Aorta (tissue), 5 donors: ENCODE measurements at places on chromosomes 5 and 9. TPM values are rescaled to one million over a fixed set of nuclear protein-coding genes. Genes with fewer than 3 reads are reported as not detected.

DNA sequence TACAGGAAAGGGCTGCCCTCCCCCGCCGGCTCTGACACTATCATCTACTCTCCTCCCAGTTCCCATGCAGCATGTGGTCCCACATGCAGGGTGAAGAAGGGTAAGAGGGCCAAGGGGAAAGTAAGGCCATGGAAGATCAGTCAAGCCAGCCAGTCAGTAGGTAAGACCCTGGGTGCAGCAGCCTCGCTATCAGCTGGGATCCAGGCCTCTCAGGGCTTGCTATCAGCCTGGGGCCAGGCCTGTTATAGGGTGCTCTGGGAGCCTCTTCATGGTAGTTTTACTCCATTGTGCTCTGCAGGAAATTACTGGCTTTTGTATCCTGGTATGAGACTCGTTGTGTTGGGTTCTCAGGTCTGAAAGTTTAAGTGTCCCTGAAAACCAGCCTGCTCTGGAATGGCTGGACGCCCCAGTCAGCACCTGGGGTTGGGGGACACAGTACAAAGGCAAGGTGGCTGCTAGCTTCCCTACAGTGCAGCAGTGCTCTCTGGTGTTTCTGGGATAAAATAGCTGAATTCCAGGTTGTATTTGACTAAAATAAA is 21.4 kb downstream of the SLC22A4 start:
- DNase-seq: no peak
- H3K4me1 ChIP-seq: no peaks in the 10 kb centered on the region
- no peak overlapping the region for H3K4me3 ChIP-seq
- no peaks in the 10 kb centered on the region for H3K27me3 ChIP-seq
- H3K27ac ChIP-seq: no peak overlapping the region

DNA sequence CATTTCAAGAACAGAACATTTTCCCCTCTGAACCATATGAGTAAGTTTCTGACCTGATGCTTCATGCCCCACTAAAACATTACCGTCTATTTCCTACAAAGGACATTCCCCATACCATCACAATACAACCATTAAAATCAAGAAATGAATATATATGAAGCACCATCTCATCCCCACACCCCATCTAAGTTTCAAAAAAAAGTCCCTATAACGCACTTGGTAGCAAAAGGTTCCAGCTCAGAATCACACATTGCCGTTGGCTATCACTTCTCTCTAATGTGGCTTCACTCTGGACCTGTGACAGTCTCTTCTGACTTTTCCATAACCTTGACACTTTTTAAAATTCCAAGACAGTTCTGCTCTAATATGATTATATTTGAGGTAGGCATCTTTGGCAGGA is 5.9 kb downstream of the EMB start:
- DNase-seq: no peak
- no peak overlapping the region for H3K27ac ChIP-seq
- H3K4me3 ChIP-seq: no peak overlapping the region
- no peaks in the 10 kb centered on the region for H3K27me3 ChIP-seq
- no peaks in the 10 kb centered on the region for H3K36me3 ChIP-seq

GRCh38 chr5:2989517-2989916 is 238.0 kb upstream of the IRX2 start:
- H3K4me3 ChIP-seq: no peak overlapping the region
- no peaks in the 10 kb centered on the region for H3K36me3 ChIP-seq
- DNase-seq: no peak
- H3K27me3 ChIP-seq: peaks cover 1% of the 10 kb centered on the region
- no peak overlapping the region for H3K27ac ChIP-seq

- no peak overlapping the region for H3K27ac ChIP-seq
- H3K27me3 ChIP-seq: no peaks in the 10 kb centered on the region
- H3K4me1 ChIP-seq: no peaks in the 10 kb centered on the region
- DNase-seq: no peak
- H3K4me3 ChIP-seq: no peak overlapping the region
Observed at GRCh38 chr9:98083566-98084183, 27.1 kb downstream of the NANS start.

GRCh38 chr5:152472083-152472482 is 67.0 kb upstream of the NMUR2 start:
- no peaks in the 10 kb centered on the region for H3K36me3 ChIP-seq
- DNase-seq: no peak
- H3K27me3 ChIP-seq: no peaks in the 10 kb centered on the region
- no peaks in the 10 kb centered on the region for H3K4me1 ChIP-seq
- H3K4me3 ChIP-seq: no peak overlapping the region

GRCh38 chr9:98774746-98775145 is 21.6 kb downstream of the ANKS6 start:
- H3K4me3 ChIP-seq: no peak overlapping the region
- DNase-seq: peak; percentile 69
- no peak overlapping the region for H3K27ac ChIP-seq
- peaks cover 3% of the 10 kb centered on the region for H3K36me3 ChIP-seq

DNA sequence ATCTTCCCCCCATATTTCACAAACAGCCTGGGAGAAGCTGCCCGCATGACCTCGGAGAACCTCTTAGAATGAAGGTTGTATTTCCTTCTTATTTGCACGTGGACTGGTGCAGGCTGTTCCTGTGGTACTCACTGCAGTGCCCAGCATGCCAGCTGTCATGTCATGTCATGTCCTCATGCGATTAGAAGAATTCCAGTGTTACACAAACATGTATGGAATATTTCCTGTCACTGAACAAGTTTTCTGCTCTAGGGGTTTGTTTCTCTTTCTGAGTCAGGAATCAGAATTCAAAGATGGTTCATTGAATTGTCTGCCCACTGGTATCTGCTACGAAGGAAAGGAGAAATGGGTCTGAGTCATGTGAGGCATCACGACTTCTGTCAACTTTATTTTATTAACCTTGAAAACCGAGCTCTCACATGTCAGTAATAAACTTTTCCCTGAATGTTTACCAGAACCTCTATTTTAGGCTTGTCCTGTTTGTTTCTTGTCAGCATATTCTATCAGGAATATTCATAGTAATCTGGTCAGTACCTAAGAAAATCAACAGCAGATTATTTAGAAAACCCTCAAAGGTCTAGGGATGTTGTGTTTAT is 415.6 kb downstream of the GADD45G start:
- H3K4me3 ChIP-seq: no peak overlapping the region
- no peak for DNase-seq
- H3K4me1 ChIP-seq: peaks cover 3% of the 10 kb centered on the region

DNA sequence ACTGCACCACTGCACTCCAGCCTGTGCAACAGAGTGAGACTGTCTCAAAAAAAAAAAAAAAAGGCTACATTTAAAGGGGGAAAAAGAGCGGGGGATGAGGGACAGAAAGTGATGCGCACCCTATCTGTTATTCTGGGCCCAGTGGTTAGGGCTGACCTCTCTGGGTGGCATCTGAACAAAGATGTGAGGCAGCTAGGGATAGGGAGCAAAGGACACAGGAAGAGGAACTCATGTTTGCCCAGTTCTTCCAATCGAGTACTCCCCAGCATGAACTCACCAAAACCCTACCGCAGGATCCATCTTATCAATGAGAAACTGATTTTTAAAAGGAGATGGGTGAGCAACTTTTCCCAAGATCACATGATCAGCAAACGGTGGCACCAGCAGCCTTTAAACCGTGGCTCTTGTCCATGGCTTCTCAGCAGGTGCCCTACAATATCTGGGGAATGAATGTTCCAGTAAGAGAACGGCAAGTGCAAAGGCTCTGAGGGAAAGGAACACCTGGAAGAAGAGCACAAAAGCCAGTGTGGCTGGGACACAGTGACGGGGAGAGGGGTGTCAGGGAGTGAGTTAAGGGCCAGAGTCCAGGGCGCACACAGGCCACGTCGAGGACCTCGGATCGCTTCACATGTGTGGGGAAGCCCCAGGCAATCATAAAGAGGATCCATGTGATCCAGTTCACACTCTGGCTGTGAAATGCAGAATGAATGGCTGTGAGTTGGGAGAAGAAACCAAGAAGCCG is 22.0 kb downstream of the RAPGEF1 start:
- DNase-seq: no peak
- H3K36me3 ChIP-seq: no peaks in the 10 kb centered on the region
- H3K27ac ChIP-seq: no peak overlapping the region
- no peaks in the 10 kb centered on the region for H3K27me3 ChIP-seq

Gene PKD2L2
- polyA plus RNA-seq: not detected

Gene FGF18
- polyA plus RNA-seq: 2.1 TPM

Gene KCTD16
- 0.13 TPM for polyA plus RNA-seq
